ENCODE measurements at places on chromosomes 2 and 18.

- no peak for DNase-seq
Measured at GRCh38 chr18:26440644-26441043, 107.7 kb downstream of the KCTD1 start.

DNA sequence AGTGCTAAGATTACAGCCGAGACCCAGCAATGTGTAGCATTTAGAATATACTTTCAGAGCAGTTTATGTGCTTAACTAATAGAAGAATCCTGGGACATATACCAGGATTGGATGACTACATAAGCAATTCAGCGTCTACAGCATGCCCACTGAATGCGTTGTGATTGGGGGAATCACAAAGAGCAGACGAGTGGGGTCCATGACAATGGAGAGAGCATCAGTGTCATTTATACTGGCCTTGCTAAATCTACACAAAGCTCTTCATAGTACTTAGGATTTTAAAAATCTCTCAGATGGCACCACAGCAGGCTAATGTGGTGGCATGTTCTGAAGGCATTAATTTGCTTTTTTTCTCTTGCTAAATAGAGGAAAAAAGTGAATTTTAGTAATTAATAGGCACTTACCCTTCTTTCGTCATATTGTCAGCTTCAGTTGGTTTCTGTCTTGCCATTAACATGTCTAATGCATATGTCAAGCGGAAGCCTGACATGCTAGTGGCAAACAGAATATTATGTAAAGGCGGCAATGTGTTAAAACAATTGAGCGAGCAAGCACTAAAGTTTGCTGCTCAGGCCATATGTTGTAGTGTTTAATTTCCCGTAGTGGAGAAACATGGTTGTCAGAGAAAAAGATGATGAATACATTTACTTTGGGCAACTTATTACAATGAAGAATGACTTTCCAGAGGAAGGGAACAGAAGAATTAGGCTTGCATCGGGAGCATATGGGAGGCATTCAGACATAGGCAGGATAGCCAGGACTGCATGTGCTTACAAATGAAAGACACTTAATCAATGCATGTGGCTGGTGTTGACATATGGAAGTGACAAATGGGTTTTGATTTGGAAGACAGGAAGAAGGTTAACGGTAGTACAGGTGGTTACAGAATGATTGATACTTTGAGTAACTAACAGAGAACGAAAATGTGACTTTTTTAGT is 145.2 kb downstream of the ICOS start:
- DNase-seq: no peak

DNA sequence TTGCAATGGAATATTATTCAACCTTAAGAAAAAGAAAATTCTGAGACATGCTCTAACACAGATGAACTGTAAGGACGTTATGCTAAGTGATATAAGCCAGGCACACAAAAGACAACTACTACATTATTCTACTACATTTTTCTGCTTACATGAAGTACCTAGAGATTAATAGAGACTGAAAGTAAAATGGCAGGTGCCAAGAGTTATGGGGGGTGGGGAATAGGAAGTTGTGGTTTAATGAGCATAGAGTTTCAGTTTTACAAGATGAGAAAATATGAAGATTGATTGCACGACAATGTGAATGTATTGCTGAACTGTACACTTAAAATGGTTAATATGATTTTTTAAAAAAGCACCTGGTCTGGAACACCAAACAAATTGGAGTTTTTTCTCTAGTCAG is 1231.6 kb upstream of the DDX18 start:
- DNase-seq: no peak

DNA sequence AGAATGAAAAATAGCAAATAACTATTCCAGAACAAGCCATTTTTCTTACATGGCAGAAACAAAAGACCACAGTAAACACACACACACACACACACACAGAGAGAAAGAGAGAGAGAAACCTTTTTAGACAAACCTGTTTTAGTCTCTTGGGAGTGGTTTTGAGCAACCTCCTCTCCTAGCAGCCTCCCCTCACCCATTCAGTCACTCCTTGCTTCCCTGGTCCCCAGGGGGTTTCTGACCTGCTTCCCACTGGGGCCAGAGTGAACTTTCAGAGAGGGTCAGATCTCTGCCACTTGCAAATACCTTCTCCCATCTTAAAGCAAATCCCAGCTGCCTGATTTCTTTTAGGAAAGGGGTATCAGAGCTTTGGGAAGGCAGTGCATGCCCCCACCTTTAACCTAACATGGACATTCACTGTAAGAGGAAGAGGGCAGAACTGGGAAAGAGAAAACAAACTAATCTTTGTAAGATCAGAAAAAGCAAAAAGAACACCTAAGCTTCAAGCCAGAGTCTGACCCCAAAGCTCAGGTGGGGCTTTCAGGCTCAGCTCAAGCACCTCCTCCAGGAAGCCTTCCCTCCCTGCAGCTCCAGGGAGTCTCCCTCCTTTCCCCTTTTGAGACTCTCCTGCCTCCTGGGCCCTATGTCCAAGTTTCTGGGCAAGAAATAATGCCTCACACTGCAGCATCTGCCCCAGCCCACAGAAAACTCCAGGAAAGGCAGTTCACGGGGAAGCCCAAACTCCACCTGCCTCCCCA is 2.7 kb downstream of the SDC1 start:
- DNase-seq: no peak

DNA sequence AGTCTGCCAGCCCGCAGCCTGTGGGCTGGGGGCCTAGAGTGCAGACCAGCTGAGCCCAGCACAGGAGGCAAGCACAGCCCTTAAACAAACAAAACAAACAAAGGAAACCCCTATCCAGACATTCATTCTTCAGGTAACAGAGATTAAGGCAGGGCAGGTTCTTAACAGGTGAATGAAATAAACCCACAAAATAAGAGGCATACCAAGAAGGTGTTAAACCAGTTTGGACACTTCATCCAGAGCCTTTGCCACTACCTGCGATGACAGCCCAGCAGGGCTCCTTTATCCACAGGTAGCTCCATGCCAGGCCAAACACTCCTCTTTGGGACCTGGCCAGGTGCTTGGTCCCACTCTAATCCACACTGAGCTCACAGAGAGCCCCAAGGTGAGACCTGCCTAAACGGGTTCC is 209.7 kb upstream of the SIX2 start:
- no peak for DNase-seq

- DNase-seq: no peak
Measured at GRCh38 chr2:118095610-118096009, 7.3 kb downstream of the INSIG2 start.

DNA sequence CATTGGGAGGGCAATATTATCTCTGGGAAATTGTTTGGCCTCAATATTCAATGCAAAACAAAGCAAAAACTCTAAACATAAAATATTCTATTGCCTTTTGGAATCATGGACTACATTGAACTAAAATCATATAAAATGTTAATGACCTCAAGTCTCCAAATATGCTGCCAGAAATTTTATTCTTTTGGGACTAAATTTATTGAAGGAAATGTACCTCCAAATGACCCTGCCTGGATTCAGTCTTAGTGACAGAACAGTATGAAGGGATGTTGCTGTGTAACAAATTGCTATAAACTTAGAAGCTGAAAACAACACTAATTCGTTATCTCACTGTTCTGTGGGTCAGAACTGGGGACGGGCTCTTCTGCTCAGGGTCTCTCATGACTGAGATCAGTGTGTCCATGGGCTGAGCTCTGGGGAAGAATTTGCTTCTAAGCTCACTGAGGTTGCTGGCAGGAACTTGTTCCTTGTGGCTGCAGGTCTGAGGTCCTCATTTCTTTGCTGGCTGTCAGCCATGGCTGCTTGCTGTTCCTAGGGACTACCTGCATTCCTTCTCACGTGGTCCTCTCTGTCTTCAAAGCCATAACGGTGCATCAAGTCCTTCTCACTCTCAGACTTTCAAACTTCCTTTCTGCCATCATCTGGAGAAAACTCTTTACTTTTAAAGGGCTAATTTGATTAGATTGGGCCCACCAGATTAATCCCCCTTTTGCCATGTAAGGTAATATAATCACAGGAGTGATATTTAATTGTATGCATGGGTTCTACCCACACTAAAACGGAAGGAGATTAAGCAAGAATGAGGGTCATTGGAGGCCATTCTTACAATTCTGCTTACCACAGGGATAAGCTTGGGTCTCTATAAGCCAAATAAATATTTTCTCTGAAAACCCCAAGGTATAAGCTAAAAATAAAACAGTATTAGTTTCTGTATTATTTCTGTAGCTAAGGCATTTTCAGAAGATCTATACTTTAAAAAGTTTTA is 149.0 kb downstream of the ADCYAP1 start:
- no peak for DNase-seq

DNA sequence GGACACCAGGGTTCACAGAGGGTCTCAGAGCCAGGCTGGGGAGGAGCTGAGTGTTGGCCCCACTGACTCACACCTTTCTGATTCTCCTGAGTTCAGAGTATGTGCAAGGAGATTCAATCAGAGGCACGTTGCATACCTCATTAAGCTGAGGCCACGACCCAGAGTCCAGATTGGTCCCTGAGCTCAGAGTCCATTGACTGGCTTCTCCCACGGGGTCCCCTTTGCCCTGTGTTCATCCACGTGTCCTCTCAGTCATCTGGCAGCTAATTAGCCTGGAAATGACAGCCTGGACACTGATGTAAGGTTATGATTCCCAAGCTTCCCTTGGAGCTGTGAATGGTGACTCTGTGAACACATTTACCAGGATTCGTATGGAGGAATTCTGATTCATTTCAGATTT is 267.2 kb downstream of the SH3BP4 start:
- no peak for DNase-seq

GRCh38 chr2:48915227-48915626 is 159.7 kb upstream of the LHCGR start:
- no peak for DNase-seq

GRCh38 chr2:178484245-178485041 is 4.2 kb downstream of the PLEKHA3 start:
- no peak for DNase-seq

DNA sequence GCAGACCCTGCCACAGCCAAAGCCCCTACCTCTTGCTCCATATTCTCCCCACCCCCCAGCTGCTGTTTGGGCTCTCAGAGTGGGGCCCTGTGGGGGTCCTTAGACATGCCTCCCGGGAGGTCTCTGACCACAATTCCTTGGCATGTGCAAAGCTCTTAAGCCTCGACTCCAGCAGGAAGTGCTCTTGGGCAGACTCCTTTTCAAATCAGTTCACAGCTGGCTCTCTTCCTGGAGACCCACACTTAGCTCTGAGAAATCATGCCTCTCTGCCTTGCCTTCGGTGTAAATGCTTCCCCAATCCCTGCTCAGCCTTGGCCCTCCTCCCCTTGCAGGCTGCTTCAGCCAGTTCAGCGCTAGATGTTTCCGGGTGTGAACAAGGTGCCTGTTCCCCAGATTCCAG is 46.9 kb downstream of the NGEF start:
- DNase-seq: no peak

DNA sequence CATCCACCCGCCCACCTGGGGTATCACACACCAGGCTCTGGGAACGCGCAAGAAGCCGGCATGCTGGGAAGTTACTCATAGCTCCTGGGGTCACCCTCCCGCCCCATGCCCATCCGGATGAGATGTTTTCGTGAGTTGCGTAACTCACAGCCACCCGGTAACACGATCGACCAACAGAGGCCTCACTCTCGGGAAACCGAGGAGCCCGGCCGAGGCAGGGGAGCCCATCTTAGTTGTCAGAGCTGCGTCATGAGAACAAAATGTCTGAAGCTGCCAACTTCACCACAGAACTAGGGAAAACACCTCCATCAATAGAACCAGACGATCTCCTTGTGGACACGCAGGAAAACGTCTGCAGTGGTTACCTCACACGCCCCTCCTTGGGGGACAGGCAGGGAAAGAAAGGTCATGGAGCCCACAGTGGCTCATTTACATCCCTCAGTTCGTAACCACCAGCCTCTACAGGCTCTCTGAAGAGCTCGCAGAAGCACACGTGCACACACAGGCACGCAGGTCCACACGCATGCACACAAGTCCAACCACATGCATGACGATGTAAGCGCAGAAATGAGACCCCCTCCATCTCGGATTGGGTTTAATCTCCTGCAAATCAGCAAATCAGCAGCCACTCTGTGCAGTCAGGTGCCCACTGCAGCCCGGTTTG is 26.2 kb downstream of the ADI1 start:
- no peak for DNase-seq

- no peak for DNase-seq
Measured at GRCh38 chr18:74286106-74286855, 5.5 kb downstream of the CYB5A start.

DNA sequence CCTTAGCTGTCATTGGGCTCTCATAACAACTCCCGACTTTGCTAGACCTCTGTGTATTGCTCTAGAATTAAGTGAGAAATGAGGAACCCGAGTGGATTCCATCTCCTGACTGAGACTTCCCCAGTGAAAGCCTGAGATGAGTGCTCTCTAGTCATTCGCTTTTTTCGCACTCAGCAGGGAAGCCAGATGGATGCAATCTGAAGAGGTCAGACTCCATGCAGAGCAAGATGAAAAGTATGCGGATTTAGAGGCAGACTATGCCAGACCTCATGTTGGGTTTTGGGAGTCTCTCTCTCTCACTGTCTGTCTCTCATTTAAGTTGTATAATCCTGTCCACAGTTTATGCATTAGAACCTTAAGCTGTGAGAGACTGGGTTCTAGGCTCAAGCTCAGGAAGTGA is 88.6 kb downstream of the SLC5A7 start:
- DNase-seq: no peak

GRCh38 chr2:71801969-71802368 is 345.7 kb downstream of the CYP26B1 start:
- DNase-seq: no peak

- no peak for DNase-seq
Measured at GRCh38 chr2:51758081-51758480, 726.1 kb upstream of the NRXN1 start.

GRCh38 chr2:234821946-234822475 is 129.8 kb upstream of the SH3BP4 start:
- DNase-seq: no peak

DNA sequence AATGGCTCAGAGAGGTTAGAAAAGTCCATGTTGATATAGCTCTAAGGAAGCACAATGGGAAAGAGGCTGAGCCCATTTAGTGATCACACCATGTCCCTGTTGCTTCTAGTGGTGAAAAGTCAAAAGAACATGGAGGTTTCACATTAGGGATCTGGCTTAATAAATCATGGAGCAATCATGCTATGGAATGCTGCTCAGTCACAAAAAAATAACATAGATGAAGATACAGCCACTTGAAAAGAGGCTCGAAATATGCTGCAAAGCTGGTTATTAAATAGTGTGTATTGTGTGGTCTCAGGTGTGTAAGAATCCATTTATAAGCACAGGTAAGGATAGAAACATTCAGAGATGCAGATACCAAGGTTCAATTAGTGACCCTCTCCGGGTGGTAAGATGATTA is 63.6 kb upstream of the CPO start:
- DNase-seq: no peak

Measured in activated CD8-positive, alpha-beta memory T cell treated with anti-CD3 and anti-CD28 coated beads for 48 hours (primary cell).